Activated CD4-positive, alpha-beta T cell treated with anti-CD3 and anti-CD28 coated beads, Interleukin-2, amount 50 U/mL, for 1 hour (primary cell): ENCODE measurements at places on chromosomes 5 and 9.

DNA sequence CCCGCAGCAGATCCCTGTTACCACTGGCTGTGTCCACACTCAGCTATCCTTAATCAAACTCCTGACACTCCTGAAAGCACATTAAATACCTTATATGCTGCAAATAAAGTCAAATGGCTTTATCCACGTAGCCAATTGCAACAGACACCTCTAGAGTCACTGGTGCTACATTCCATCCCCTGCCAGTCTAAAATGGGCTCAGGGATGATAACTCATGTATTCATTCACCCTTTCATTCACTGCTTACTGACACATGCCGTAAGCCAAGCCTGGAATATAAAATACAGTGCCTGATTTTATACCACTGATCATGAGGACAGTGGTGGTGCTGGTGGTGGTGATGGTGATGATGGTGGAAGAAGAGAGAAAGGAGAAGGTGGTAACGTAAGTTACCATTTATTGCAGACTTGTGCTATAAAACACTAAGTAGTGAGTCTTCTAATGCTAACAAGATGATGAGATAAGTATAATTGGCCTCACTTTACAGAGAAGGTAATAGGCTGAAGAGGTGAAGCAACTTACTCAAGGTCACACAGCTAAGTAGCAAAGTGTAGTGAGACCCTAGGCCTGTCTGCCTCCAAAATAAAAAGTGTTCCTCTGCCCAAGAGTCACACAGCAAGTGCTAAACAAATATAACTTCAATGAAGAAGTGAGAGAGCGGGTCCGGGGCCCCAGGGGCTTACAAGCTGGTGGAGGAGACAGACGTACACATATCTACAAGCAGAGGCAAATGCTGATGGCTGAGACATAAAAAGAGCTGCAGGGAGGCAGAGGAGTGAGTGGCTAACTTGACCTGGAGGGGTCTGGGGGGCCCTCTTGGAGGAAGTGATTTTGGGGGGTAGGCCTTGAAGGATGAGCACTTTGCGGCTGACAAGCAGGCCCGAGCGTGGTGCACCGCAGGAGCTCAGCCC lies 1.2 kb downstream of the TTLL11 start:
- DNase-seq: no peak

DNA sequence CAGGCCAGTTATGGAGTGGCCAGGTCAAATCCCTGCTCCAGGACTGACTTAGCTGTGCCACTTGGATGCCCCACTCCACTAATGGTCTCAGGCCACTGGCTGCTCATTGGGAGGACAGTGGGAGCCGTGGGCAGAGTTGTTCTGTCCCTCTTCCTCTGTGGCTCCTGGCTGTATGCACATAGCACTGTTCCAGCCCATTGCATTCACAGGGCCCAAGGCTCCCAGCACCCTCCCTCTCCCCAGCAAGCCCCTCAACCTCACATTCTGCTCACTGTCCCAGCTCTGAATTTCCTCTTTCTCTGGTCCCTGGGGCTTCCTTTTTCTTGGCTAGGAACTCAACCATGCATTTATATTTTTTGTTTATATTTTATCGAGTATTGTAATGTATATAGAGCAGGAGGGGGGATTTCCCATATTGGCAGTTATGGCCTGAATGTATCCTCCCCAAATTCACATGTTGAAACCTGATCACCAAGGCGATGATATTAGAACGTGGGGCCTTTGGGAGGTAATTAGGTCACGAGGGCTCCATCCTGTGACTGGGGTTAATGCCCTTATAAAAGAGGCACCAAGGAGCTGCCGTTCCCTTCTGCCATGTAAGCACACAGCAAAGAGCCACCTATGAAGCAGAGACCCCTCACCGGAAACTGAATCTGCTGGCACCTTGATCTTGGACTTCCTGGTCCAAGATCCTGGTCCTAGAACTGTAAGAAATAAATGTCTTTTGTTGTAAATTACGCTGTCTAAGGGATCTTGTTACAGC lies 17.0 kb upstream of the MVB12B start:
- DNase-seq: no peak

DNA sequence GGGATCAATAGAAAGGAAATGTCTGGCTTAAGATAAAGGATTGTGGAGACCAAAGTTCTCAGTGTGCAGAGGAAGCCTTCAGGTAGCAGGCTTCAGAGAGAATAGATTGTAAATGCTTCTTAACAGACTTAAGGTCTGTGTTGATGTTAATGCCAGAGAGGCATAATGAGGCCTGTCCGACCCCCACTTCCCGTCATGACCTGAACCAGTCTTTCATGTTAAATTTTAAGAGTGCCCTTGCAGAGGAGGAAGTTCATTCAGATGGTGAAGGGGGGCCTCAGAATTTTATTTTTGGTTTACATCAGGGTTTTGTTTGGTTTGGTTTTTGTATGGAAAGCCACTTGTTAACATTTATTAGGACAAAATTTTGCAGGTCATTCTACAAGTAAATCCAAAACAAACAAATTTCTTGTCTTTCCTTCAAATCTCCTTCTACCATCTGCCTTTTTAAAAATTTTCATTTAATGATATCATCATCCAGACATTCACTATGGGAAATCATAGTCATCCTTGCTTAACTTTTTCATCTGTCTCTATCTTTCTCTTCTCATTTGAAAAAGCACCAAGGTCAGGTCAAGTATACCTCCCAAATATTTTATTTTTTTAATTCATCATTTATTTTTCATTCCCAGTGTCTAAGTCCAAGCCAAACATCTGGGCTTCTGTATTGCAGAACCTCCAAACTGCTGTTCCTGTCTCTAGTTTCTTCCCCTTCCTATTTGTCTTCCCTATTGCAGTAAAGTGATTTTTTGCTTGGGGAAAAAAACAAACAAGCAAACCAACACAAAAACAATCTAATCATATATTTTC lies 6.9 kb upstream of the ABCA1 start:
- DNase-seq: no peak

DNA sequence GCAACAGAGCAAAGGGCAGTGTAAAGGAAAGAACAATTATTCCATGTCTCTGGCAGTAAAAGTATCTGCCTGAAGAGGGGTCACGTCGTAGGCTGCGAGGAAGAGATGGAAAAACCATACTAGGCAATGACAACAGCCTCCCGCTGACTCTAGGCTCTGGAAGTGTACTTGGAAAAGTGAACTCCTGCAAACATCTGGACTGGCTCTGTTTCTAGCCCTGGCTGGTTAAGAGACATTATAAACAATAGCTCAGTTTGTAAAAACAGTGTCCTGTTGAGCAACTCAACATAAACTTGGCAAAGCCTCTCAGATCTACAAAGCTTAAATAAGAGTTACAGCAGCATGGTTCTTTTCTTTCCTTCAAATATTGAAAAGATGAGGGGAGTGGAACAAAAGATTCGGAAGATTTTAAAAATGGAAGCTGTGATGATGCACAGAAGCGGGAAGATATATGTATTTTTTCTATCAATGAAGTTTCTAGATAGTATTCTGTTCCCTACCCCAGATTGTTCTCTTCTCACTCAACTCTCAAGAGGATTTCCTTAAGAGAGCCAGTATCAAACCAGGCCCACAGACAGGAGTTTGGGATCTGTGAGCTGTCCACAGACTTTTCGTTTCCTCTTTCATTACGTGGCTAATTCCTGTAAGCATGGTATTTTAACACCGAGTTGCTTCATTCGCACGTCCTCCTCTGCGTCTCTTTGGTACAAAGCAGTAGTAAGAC lies 79.4 kb downstream of the SPTLC1 start:
- DNase-seq: no peak

DNA sequence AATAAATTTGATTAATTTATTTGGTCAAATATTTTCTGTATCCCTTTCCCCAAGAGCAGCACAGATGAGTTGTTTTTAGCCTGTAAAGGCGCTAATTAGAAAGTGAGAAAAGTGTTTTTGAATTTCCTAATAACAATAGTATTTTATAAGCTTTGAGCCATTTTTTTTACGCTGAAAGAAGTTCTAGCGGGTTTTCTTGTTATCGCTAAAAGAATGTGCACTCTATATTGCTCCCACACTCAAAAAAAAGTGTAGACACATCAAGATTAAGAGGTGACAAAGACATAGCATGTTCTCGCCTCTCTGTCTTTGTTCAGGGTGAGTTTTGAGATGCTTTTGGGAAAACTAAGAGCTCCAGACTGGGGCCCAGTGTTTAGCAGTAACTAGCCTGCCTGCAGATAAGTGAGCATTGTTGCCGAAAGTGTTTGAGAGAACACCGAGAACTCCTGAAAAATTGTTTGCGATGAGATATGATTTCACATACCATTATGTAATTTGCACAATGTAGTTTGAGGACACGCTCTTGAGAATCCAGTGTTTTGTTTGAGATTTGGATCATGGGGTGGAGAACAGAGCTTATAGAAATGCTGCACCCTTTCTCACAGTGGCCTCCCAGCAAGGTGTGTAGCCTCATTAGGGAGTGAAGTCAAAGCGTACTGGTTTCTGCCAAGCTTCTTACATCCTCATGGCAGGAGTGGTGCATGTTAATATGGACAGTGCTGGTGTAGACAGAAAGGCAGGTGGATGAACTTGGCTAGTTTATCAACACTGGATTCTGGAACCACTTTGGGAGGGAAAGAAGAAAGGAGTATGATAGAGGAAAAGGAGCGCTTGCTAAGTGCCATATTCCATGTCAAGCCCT lies 1.5 kb downstream of the F2R start:
- DNase-seq: no peak

DNA sequence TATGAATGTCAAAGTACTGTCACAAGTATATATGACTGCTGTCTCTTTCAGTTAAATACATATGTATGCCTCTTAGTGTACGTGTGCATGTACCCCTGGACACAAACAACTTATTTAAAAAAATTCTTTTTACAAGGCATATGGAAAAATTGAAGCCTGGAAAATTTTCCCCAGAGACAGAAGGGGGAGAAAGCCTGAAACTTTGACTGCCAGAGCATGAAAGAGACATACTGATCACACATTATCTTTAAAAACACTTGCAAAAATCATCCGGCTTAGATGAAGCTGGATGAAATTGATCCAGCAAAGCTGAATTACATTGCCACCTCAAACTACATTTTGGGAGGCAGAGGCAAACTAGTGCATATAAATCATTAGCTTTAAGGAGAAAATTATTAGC lies 88.0 kb upstream of the NFIB start:
- DNase-seq: no peak
